ENCODE measurements at places on chromosomes 5 and 9.

- no peak for DNase-seq
Measured at GRCh38 chr9:127910613-127911205, 6.1 kb downstream of the ST6GALNAC4 start.

DNA sequence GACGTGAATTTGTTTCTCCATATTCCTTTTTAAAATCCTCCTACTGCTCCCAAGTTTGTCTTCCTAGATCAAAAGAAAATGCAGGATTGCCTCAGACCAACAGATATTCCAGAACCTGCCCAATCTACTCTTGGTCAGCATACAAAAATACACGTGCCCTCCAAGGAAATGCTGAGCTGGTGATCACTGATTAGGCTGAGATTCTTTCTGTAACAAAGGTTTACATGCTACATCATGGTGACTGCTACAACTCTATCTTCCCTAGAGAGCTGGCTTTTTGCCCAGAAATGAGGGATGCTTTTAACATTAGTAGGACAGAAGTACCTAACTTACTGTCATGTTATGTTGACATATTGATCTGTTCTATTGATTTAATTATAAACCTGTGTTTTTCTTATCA is 35.5 kb downstream of the OR2Y1 start:
- no peak for DNase-seq

DNA sequence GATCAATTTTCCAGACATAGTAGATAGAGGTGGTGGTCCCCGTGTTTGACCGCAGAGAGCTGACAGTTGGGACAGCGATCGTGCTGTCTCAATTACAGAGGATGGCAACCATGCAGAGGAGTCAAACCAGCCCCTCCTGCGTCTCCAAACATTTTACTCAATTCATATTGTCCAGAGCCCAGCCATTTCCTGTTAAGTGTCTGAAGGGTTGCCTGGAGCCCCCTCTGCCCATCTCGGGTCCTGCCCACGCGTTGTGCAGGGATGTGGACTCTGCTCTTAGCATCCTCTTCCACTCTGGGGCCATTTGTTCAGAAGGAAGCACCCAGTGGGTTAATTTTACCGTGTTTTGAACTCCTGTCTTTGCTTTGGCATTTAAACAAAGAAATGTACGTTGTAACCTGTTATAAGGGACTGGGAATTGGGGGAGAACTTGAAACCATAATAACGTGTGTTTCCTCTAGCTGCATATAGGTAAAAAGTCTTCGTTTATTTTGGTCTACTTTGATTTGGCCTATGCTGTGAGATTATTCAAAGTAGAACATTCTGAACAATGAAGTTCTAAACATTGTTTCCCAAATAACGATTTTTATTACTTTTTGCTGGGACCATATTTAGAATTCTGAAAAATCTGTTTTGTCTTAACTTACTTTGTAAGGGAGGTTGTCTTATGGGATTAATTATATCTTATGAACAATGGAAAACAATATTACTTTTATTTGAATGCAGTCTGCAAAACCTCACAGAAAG is 876 bp downstream of the EGFLAM start:
- no peak for DNase-seq

GRCh38 chr5:148416921-148417320 is 33.2 kb downstream of the FBXO38 start:
- no peak for DNase-seq

- no peak for DNase-seq
Measured at GRCh38 chr5:136043551-136043950, 14.8 kb downstream of the TGFBI start.

- no peak for DNase-seq
Measured at GRCh38 chr5:181069767-181070491, 29.9 kb downstream of the BTNL9 start.

- DNase-seq: no peak
Measured at GRCh38 chr9:120265791-120266190, 314.2 kb downstream of the CDK5RAP2 start.

DNA sequence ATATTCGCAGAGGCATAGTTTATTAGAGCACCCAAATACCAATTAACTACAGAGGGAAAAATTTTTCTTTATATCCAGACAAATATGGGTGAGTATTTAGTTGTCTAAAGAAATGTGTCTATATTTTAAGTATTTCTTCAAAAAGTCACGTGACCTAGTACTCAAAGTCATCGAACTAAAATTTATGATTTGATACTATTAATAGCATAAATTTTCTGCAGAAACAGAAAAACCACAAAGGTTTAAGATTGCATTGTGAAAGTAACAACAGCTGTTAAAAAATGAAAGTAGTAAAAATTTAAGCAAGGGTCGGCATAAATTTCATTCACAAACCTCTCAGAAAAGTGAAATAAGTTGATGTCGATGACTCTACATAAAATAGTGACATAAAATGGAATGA is 323.9 kb upstream of the RORB start:
- DNase-seq: no peak

DNA sequence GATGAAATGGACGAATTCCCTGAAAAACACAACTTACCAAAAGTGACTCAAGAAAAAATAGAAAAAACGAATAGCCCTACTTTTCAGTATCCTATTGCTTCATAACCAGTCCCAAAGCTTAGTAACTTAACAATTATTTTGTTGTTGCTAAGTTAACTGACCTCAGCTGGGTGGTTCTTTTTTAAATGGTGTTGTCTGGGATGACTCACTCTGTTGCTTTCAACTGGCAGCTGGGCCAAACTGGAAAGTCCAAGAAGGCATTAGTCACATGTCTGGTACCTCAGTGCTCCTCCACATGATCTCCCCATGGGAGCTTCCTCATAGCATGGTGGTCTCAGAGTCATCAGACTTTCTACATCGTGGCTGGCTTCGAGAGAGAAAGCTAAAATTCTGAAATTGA is 47.8 kb upstream of the ADAMTS2 start:
- DNase-seq: no peak

DNA sequence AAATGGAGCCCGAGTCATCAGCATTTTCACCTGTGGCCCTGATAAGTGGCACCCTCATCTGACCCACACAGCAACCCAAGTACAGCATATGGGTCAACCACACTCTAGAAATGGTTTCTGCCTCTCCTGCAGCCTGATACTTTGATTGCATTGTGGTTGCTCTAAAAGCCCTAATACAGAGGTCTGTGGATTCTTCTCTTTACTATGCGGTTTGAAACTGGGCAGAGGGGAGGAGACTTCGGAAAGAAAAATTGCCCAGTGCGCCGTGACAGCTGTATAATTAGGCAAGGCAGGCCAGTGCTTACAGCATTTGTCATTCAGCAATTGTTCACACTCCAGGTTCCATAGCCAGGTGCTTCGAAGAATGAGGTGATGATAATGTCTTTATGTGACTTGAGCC is 361.0 kb downstream of the NFIB start:
- no peak for DNase-seq

DNA sequence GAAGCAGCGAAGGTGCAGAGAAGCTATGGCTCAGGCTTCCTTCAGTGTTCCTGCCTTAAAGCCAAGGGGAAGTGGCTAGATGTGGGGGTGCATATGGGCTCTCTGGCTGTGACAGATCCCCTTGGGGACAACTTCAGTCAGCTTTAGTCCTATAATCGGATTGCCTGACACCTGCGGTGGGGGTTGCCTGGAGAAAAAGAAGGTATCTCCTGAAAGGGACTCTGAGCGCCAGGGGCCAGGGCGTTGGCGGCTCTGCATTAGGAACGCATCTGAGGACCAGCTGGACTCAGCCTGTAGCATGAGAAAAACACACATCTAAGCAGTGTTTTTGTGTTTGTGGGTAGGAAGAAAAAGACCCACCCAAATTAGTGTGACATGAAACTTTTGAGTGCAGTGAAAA is 84.3 kb upstream of the OTULINL start:
- DNase-seq: no peak

DNA sequence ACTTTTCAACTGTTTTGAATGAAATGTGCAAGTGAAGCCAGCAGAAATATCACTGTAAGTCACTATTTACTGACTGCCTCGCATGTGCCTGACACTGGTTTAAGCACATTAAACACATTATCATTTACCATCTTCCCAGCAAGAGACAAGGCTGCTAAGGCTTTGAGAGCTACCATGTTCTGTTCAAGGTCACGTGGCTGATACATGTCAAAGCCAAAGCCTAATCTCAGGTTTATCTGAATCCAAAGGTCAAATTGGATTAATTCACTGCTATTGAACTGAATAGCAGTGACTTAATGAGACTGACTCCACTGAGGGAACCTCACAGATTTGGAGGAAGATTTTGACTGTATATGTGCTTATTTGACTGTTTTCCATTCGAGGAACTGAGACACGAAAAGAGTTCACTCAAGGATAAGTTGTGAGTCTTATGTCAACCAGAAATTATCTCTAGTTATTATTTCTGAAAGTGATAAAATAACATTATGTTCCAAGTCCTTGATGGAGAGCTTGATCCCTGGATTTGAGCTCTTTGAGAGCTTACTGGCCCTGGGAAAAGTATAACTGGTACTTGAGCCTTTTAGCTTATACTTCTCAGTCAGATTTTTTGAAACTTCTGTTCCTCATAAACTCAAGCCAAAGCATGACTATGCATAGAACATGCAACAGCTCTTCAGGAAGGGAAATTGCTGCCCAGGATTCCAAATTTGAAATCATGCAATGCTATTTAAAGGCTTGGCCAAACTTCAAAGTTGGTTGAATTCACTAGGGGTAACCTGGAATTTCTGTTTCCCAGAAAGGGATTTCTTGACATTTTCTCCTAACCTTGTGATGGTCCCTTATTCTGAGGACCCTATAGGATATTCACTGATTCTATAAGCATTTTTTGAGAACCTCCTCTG is 23.4 kb upstream of the ARHGAP26 start:
- no peak for DNase-seq

DNA sequence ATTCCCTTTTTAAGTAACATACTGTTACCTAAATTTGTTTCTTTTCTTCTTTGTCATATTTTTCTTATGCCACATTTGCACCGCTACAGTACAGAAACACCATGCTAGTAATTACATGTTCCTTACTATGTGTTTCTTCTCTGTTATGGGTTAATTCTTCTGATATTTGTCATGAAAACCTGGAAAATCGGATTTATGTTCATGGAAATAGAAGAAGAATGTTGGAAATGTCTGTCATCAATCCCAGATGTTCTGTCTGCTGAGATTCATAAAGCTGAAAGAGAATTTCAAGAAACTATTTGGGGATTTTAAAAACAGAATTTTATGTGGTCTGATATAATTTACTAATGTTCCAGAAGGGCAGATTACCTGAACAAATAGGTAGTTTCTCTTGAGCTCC is 305.2 kb upstream of the NREP start:
- no peak for DNase-seq

- no peak for DNase-seq
Measured at GRCh38 chr5:134422791-134423365, 11.2 kb upstream of the CDKN2AIPNL start.

- no peak for DNase-seq
Measured at GRCh38 chr5:118544887-118545449, 443.4 kb downstream of the DTWD2 start.

DNA sequence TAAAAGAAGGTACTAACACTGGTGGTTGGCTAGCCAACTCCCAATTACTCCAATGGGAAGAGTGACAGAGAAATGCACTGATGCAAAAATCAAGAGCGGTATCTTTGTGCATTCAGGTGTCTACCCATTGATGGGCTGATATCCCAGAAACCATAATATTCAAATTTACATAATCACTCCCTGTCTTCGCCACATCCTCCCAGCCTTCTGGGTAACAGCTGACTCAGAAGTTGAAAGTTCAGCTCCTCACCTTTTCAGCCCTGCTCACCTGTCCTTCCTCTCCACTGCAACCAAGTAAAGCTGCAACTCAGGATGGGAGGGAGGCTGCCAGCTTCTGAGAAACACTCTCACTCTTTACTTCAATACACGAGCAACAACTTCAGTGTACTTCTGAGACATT is 6.9 kb downstream of the SUSD1 start:
- no peak for DNase-seq

DNA sequence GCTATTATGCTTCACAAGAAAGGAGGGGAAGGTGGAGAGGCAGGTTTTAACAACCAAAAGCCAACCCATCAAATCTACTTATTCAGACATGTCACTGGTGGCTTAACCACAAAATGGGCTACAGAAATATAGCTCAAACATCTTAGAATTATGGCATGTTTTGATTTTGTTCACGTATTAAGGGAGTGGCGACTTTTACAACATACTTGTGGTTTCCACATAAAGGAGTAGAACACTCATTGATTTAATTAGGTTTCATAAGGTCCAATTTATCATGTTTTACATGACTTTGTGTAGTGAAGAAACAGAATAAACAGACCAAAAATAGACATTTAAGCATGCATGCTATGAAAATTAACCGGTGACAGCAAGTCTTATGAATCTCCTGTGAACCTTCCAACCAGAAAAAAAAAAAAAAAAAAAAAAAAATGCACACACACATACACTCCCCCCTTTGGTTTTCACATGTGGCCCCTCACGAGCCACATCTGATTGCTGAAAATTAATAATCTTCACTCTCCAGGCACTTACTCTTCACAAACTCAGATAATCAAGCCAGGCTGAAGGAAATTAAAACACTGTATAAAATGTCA is 5.4 kb downstream of the ZNF608 start:
- DNase-seq: no peak

DNA sequence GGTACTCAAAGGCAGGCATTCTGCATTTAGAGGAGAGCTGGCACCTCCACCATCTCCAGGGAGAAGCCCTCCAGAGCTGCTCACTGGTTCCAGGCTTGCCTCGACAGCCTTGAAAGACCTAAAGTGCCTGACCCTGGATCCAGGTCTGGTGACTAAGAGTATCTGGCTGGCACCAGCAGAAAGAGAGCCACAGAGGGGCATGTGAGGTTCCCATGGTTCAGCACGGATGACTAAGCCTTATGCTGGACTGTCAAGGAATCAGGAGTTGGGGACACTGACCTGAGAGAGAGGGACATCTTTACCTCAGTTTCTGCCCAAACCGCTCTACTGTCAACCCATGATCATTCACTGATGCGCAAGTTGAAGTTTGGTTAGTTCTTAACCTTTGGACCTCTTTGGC is 3.0 kb downstream of the ACTL7A start:
- no peak for DNase-seq

DNA sequence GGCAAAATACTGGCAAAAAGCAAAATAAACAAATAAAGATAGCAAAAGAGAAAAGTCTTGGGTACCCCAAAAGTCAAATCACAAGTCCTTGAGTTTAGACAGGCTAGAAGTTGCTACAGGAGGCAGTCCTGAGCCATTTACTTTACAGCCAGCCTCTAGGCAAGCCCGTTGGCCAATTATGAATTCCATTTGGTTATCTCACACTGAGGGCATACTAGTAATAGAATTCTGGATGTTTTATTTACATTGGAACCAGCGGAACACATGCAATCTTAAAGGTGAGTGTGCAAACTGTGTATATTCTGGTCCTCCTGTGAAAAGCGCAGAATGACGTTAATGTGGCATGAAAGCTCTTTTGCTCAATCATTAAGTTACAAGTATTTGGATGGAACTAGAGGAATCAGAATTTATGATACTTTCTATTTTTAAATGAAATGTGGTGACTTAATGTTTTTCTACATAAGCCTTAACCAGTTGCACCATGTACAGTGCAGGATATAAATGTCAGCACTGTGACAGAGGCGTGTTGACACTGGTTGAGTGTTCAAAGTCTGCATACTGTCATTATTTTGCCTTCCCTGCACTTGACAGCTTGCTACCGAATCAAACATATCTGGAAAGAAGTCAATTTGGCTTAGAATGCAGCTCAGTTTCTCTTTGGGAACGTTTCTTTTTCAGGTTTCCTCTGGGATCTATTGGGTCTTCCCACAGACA is 7.9 kb downstream of the GDNF start:
- DNase-seq: no peak

GRCh38 chr5:36156121-36156601 is 4.2 kb downstream of the SKP2 start:
- DNase-seq: no peak

GRCh38 chr5:159451197-159452052 is 121.1 kb upstream of the IL12B start:
- DNase-seq: no peak

GRCh38 chr9:72983056-72983455 is 30.2 kb upstream of the ALDH1A1 start:
- DNase-seq: no peak
